ENCODE measurements at places on chromosomes 5 and 9.

DNA sequence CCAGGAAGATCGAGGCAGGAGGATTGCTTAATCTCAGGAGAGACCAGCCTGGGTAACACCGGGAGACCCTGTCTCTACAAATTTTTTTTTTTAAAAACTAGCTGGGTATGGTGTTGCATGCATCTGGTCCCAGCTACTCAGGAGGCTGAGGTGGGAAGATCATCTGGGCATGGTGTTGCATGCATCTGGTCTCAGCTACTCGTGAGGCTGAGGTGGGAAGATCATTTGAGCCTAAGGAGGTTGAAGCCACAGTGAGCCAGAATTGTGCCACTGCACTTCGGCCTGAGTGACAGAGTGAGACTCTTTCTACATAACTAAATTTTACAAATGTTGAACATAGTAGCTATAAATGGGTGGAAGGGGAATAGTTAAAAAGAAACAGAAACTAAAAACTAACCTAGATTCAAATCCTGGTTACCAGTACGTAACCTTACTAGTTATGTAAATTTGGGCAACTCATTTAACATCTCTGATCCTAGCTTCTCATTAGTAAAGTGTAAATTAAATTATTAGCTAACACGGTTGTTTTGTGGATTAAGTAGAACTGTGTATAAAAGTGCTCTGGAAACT lies 41.7 kb downstream of the TMEM161B start:
- no peak for DNase-seq

DNA sequence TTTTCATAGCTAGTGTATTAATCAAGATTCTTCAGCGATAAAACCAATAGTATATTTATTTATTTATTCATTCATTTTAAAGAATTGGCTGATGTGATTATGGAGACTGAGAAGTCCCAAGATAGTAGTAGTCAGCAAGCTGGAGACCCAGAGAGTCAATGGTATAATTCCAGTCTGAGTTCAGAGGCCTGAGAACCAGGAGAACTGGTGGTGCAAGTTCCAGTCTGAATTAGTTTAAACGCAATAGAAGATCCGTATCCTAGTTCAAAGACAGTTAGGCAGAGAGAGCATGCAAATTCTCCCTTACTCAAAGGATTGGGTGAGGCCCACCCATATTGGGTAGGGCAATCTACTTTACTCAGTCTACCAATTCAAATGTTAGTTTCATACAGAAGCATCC lies 364.2 kb upstream of the RPS23 start:
- DNase-seq, result no peak

DNA sequence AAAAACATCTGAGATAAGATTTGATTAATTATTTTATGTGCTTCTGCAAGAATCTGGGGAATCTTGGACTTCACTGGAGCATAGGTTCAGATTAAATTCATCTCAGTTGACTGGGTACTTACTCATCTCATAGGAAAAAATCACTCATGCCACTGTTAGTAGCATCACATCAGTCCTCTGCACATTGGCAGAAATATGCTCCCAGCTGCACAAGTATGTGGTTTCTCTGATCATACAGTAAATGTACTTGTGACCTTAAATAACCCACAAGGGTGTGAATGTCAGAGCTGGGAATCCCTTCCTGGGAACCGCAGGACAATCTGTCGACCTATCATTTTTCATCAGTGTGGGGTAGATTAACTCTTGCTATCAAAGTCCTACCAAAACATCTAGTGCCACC lies 203.7 kb upstream of the SLC24A2 start:
- DNase-seq, result no peak

DNA sequence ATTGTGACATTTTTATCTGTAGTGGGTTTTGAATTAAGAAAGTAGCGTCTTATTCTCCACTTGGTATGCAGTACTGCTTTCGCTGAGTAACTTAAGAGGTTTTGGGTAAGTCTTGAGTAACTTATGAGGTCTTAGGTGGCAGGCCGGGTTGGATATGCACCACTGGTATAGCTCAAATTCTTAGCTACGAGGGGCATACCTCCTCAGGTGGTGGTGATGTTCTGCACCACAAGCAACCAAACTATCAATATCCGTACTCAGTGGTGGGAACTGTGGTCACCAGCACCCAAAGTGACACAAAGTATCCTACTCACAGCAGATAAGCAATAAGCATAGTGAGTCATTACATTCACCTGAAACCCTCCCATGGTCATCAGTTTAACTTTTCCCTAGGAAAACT lies 13.7 kb downstream of the SMC2 start:
- no peak for DNase-seq

DNA sequence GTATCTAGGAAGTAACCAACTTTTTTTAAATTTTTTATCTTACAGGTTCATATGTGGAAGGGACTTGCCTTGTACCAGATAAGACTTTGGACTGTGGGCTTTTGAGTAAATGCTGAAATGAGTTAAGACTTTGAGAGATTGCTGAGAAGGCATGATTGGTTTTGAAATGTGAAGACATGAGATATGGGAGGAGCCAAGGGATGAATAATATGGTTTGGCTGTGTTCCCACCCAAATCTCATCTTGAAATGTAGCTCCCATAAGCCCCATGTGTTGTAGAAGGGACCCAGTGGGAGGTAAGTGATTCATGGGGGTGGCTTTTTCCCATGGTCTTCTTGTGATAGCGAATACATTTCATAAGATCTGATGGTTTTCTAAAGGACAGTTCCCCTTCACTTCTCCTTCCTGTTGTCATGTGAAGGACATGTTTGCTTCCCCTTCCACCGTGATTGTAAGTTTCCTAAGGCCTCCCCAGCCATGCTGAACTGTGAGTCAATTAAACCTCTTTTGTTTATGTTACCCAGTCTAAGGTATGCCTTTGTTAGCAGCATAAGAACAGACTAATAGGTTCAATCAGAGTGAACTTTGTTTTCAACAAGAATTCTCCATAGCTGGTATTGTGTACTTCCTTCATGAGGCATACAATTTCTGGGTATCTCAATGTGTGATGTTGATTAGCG lies 535.6 kb upstream of the MEF2C start:
- no peak for DNase-seq

DNA sequence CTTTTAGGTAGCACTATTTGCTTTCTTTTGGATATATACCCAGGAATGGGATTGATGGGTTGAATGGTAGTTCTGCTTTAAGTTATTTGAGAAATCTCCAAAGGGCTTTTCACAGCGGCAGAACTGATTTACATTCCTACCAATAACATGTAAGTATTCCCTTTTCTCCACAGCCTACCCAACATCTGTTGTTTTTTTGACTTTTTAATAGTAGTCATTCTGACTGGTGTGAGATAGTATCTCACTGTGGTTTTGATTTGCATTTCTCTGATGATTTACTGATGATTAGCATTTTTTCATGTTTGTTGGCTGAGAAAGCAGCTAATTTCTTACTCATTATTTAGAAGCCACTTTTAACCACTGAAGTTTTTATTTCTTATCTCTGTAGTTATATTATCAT lies 221.1 kb upstream of the ACTBL2 start:
- no peak for DNase-seq
